ENCODE measurements at places on chromosomes 6 and 20.

- DNase-seq, result no peak
Observed at GRCh38 chr6:83226517-83226916, 33.4 kb downstream of the RWDD2A start.

DNA sequence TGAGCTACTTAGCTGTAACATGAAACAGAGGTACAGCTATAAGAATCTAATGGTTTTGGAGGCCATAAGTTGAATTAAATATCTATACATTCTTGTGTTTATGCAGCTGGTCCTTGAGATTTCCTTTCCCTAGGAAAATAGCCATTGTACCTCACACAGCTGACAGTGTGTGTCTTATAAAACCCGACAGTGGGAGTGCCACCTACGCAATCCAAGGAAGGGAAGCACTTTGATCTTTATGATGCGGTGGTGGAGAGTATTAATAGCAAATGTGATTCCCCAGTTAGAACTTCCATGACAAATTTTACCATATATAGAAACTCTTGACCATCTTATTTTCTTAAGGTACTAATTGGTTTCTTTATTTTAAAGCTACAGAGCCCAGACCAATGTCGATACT is 149.5 kb downstream of the TMEM200A start:
- DNase-seq, result no peak

GRCh38 chr20:33685328-33686099 is 671 bp downstream of the E2F1 start:
- DNase-seq, result peak; percentile 56

DNA sequence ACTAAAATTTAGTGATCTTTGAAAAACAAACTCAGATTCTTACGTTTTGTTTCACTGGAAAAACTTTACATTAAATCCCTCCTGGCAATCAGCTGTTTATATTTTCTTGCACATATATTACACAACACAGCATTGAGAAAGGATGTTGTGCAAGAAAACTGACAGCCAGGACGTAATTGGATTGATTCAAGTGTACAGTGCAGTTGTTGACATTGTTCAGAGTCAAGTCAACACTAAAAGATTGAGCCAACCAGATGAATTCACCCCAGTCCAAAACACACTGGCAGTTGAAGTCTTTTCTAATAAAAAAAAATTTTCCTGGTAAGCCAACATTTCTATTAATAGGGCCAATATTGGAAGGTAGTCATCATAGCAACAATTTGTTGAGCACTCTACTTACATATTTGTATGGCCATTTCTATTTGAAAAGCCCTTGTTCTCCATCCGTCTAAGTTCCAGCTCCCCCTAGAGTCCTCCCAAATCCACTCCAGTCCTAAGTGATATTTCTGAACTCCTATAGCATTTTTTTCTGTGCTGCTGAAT is 20.9 kb upstream of the VNN1 start:
- DNase-seq, result peak; percentile 36

DNA sequence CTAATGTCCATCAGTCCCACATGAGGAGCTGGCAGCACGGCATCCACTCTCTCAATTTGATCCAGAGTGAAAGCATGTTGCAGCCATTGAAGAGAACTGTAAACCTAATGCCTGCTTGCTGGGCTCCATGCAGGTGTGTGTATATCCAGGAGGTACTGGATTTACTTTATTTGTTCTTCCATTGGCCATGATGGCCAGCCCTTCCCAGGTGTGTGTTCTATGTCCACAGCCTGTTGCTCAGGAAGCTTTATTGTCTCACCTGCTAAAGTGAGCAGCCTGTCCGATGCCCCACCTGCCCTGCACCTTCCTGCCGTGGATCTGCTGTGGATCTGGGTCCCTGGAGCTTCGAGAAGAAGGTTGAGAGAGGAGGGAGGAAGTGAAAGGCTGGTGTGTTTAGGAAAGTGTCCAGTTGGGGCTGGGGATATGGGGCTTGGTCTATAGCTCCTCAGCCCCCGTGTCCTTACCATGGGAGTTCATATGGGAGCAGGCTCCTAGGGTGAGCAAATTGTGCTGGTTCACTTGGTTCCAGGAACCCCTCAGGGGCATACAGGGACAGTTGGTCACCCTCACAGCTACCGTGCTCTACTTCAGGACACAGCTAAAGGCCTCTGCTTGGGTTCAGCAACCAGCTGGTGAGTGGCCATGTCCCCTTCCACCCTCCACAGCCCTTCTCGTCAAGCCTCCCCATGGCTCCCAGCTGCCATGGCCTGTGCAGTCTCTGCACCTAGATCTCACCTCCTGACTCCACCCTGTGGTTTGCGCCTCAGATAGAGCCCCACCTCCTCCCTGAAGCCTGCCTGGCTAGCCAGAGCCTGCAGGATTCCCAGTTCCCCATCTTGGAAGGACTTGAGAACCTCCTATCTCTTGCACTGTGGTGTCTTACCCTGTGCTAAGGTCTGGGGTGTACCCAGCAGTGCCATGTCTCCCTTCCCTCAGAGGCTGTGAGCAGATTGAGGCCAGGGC is 12.7 kb downstream of the TREML2 start:
- DNase-seq, result no peak

GRCh38 chr6:7254980-7255835 is 57.8 kb downstream of the SSR1 start:
- DNase-seq, result peak; percentile 83

GRCh38 chr6:151901009-151901411 is 93.5 kb downstream of the ESR1 start:
- DNase-seq, result no peak

DNA sequence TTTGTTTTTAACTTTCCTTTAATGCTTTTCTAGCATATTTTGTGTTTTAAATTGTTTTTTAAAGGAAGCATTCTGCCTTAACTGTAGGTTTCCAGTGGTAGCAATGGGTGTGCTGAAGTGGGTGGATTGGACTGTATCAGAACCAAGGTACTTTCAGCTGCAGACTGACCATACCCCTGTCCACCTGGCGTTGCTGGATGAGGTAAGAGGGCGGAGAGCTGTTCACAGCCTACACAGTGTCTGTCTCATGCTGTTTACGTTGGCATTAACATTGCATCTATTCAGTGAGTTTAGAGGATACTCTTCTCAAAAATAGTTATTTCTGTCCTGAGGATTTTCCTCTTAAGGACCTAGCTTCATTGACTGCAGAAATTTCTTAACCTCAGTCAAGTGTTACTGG is 11.9 kb downstream of the NELFCD start:
- DNase-seq, result no peak

- DNase-seq, result no peak
Observed at GRCh38 chr20:3681931-3682781, at the start of gene ADAM33. ADAM33 (minus strand) TSS chr20:3682010; CDS start chr20:3682004, 6 bp downstream.

- DNase-seq, result no peak
Observed at GRCh38 chr6:146938266-146938665, 266.0 kb upstream of the STXBP5 start.

DNA sequence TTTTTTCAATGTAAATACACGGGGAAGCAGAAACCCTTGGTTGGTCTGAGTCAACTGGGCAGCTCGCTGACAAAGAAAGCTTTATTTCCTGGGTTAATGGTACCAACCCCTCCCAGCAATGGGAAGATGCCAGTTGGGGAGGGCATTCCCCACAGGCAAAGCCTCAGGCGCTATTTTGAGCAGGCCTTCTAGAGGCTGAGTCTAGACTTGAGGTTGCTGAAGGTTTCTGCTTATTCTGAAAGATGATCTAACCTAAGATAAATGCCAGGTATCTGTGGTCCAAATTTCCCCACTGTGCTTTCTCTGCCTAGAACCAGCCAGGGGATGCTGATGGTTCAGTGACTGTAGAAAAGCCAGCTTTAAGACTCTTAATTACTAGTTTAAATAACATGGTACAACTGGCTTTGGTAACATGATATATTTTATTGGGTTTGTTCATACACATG is 172.5 kb upstream of the JARID2 start:
- DNase-seq, result no peak

- DNase-seq, result peak; percentile 82
Observed at GRCh38 chr6:157021993-157022740, 245.0 kb downstream of the ARID1B start.

DNA sequence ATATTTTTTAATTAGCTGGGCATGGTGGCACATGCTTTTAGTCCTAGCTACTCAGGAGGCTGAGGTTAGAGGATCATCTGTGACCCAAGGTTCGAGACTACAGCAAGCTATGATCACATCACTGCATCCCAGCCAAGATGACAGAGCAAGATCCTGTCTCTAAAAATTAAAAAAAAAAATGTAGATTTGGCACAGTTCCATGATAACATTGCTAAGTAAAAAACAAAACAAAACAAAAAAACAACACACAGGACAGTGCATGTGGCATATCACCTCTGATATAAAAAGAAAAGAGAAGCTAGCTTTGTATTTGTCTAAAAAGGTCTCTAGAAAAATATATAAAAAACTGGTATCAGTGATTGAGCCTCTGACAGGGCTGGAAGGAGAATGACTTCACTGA is 24.6 kb downstream of the RNF24 start:
- DNase-seq, result no peak

GRCh38 chr6:7893342-7893741 is 17.2 kb downstream of the TXNDC5 start:
- no peak for DNase-seq

DNA sequence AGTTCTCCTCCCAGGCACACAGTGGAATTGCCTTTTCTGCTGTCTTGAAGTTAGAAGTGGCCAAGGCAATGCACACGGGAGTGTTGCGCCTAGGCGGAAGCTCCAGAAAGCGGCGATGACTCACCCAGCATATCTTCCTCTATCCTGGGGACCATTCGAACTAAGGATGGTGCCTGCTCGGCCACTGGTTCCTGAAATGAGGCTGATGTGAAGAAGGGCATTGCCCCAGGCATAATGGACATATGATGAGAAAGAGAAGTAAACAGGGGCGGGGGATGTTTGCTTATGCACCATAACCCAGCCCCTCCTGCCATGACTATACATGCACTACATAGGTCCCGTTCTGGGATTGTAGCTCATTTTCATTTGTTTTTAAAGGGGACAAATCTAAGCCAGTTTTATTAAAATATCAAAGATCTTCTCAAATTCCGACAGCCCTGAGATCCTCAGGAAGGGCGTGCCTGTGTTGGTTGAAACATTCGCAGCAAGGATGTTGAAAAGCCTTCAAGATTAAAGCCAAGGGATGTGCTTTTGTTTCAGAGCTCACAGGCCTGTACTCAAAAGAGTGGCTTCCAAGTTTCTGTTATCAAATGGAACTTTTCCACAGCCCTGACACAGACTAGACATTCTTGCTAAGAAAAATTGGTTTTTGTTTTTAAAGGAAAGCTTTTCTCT is 218.5 kb downstream of the LY86 start:
- peak; percentile 99 for DNase-seq

DNA sequence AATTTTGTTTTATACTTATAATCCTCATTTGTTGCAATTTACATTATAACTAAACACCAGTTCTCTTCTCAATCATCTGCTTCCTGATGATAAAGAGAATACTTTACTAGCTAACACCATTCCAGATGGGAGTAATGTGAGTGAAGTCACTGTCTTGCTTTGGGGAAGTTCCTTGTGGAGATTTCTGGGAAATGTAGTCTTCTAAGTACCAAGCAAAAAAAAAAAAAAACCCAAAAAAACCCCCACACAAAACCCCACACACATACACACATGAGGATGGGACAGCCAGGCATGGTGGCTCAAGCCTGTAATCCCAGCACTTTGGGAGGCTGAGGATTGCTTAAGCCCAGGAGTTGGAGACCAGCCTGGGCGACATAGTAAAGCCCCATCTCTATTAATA is 2.2 kb upstream of the SNPH start:
- DNase-seq, result no peak

DNA sequence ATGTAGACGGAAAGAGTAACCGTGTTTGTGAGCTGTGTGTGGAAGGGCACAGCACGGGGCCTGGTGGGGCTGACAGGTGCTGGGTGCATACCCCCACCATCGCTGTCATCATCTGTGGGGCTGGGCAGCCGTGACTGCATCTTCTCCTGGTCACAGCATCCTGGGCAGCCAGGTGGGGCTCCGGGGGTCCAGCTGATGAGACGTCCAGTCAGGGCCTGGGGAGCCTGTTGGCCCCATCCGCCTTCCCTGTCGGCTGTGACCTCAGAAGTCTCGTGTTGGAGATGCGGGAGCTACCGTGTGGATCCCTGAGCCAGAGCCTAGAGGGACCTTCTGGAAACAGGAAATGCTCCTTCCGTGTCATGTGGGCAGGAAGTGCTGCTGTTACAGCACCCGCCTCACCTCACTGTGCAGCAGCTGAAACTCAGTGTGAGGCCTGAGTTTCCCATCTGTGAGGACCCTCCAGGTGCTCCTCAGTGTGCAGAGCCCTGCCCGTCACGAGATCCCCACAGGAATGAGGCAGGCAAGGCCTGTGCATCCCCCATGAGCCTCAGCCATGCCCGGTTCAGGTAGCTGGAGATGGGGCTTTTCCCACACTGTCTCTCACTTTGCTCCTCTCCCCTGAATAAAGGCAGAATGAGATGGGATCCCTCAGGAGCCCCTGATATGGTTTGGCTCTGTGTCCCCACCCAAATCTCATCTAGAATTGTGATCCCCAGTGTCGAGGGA is 108.7 kb downstream of the ERMARD start:
- DNase-seq, result no peak

DNA sequence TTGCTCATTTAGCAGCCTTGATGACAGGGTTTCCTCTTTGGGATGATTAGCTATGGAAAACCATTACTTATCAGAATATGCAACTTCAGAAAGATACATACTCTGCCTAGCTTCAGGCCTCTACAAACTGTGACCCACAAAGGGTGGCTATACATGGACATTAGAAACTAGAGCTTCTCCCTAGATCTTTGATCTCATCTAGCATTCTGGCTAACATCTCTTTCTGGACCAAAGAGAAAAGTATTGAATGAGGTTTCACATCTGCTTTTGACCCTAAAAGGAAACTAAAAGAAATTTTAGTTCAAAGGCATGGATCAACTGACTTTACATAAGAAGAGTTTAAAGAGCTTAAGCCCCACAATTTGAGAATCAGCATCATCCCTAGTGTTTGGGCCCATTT is 12.4 kb upstream of the HMGN3 start:
- no peak for DNase-seq

DNA sequence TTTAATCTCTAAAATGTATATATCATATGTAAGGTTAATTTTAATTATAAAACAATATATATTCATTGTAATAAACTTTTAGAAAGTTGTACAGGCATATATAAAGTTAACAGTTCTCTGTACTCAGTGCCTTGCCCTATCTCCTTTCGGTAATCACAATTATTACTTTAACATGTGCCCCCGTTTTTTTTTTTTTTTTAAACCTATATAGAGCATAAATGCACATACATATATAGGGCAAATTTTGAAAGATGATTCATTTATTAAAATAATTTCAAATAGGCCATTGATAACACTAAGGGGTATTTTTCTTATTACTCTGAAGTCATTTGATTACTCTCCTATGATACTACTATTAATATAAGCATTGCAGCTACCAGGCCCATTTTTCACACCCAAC is 1.9 kb downstream of the ASF1A start:
- DNase-seq, result no peak

DNA sequence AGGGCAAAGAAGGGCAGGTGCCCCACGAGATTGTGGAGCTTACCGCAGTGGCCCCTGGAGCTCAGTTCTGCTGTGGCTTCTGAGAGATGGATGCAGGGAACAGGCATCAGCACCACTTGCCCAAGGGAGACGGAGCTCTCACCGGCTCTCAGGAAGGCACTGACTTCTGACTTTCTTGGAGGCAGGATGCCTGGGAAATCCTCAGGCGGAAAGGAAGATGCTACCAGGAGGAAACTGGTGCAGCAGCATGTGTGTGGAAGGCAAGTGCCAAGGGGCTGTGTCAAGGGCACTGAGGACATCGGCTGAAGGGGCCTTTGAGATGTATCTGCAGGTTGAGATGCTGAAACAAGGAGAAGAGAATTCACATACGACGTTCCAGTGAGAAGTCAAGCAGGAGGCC is 64.0 kb downstream of the FOXA2 start:
- DNase-seq, result no peak
